Left ventricle myocardium inferior (tissue), 1 donor: ENCODE measurements at places on chromosomes 7 and 10.

DNA sequence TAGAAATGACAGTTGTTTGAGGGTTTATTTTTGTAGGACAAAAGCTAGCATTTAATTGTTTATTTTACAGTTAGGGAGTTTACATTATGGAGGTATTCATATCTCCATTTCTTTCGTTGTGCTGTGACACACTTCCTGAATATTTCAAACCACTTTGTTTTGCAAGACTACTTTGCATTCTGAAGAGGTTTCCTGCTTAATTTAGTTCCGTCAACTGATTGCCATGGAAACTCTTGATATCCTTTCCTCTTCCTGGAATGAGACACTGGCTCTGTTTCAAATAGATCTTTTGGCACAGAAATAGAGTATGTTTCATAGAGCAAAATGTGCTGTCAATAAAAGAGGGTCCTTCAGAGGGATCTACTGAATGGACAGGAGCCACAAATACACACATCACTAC lies 159.5 kb upstream of the AGR3 start:
- no peak for DNase-seq

- DNase-seq: peak; percentile 44
These were observed 44.7 kb downstream of the GRK5 start for GRCh38 chr10:119252051-119252465.

DNA sequence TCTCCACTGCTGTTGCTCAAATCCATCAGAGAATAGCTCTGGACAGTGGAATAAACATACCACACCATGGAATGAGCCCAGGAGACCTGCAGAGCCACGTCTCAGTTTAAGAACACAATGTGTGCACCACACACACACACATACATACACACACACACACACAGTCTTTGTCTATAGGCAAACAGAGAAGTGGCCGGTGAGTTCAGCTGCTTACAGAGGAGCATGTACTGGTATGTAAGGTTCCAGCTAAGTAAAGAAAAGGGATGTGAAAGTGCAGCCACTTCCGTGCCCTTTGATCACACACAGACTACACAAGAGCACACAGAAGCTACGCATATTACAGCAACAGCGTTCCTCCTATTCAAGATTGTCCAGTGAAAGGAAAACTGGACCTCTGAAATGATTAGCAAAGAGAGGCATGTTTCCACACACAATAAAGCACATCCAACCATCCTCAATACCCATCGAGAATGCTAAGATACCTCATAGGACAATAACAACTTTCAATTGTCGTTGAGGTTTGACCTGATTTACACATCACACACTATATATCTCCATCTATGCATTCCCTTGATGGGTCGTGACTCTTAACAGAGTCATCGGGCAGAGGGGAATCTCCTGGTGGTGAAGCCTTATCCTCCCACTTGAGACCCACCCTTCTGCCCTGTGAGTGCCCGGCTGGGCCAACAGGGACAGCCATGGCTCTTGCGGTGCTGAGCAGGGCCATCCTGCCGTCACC lies 23.6 kb downstream of the SLC35B4 start:
- DNase-seq: no peak

DNA sequence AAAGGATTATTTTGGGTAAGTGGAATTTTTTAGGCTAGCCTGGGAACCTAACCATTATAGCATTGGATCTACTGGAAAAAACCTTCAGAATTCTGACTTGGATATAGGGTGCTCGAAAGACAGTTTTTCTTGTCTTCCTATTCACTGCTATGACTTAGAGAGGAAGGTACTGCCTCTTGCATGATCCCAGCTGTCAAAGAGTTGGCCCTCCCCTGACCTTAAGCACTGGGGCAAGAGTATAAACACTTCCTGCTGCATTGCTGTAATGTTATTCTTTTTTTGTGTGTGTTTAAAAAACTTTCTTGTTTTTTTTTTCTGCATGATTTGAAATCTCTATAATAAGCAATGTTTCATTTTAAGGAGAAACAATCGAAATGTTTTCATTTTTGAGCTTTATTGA lies 113.0 kb downstream of the LRMDA start:
- DNase-seq: no peak

- no peak for DNase-seq
These were observed 78.7 kb upstream of the C1GALT1 start for GRCh38 chr7:7103343-7104313.

DNA sequence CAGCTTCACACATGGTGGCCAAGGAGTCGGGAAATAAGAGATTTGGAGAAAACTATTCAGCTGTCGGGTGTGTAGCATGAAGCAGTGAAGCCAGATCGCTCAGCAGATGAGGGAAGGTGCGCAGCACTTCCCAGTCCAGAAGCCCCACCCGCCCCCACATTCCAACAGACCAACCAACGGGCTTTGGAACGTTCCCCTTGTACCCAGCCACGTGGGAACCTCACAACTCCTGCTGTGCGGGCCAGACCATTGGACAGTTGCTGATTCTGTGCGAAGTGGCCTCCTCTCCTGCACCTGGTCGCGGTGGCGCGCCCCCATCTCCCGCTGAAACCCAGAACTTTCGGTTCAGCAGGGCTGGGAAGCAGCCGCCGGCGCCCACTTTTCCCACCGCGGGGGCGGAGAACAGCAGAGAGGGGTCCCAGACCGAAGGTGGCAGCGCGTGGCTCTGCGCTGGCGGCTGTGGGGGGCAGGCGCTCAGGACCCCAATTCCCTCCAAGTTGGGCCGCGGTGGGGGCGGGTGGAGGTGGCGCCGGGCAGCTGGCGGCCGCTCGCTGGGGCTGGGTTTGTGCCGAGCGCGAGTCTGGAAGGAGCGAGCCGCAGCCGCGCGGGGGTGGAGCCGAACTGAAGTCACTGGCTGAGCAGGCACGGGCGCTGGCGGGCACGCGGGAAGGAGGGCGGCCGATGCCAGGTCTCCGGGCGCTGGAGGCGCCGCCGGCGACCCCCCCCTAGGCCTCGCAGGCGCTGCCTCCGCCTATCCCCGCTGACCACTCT lies 1301.5 kb upstream of the SORCS1 start:
- peak; percentile 22 for DNase-seq

GRCh38 chr7:143399151-143399550 lies 9.5 kb downstream of the EPHA1 start:
- no peak for DNase-seq

- DNase-seq: no peak
These were observed 38.3 kb downstream of the LRRC72 start for GRCh38 chr7:16564909-16565426.

- DNase-seq: no peak
These were observed 700.2 kb downstream of the TYW1 start for GRCh38 chr7:67696878-67697277.

DNA sequence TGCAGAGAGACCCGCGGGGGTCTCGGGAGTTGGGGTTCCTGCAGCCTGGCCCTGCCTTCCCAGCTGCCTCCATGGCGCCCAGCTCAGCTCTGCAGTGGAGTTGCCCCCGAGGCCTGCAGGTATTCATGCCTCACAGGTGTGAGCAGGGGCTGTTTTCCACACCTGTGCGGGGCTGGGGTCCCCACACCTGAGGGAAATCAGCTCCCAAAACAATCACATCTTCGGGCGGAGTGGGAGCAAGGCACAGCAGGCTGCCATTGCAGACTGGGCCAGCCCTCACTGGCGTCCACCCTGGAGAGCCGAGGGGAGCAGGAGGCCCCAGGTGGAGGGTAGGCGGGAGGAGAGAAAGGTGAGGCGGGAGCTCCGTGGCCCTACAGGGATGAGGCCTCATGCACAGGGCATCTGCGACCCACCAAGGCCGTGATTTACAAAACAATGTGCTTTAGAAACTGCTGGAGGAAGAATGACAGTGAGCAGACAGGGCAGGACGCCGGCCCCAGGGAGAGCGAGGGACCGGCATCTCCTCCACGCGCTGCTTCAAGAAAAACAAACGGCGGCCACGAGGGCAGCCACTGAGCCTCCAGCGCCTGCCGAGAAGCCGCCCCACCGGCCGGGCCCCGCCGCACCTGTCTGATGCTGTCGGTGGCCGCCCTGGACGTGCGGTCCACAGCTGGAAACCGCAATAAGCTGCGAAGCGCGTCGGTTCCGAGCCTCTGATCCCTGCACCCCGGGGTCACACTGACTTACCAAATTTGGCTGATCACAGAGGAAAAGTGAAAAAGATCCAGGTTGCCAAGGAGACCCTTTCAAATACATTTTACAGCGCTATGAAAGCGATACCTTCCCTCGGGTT lies 53.0 kb upstream of the PDGFA start:
- DNase-seq: no peak

DNA sequence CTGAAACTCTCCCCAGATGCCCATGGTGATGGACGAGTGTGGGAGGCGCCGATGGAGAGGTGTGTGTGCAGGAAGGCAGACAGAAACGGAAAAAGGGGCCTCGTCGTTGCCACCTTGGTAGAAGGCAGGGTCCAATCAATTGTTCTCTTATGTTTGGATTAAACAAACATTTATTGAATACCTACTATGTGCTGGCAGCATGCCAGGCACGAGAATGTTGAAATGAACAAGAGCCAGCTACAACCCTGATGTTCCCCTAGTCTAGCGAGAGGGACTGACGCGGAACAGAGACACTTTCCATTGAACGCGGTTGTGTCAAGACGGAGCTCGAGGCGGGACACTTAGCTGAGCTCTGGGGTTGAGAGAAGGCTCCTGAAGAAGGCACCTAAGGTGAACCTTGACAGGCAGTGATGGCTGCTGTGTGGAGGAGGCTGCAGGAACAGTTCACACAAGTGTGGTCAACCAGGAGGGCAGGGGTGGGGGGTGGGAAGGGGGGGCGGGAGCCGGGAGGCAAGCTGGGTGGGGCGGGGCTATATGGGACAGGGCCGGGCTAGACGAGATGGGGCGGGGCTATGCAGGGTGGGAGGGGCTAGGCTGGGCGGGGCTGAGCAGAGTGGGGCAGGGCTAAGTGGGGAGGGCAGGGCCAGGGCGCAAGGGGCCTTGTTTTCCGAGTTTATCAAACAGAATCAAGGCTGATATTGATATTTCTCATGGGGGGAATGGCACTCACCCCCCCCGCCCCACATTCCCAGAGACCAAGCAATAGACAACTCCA lies 181.0 kb downstream of the GATA3 start:
- DNase-seq: no peak

GRCh38 chr10:60465801-60466200 lies 76.1 kb upstream of the ANK3 start:
- DNase-seq: no peak

- DNase-seq: no peak
These were observed 9.0 kb upstream of the COMTD1 start for GRCh38 chr10:75244487-75245353.

- DNase-seq: no peak
These were observed 3.9 kb upstream of the DEPP1 start for GRCh38 chr10:44982496-44982895.

GRCh38 chr7:46566097-46566774 lies 645.2 kb upstream of the IGFBP3 start:
- no peak for DNase-seq

- DNase-seq: no peak
These were observed 41.5 kb upstream of the EBLN1 start for GRCh38 chr10:22259280-22259679.

DNA sequence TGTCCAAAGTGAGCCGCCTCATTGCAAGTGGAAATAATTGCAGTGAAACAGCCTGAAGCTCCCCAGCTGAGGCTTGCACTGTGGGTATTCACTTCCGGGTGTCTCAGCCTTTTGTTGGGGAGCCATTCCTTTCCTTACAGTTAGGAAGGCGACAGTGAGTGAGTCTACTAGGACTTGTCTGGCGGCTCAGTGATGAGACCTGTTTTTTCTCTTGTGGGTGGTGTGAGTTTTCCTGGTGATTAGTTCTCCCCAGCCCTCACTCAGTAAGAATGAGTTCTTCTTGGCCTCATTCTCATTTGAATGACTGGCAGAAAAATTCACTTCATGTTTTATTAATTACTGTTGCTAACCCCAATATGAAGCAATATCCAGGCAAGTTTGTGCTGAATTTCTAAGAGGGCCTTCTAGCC lies 2.6 kb downstream of the PGAM1 start:
- DNase-seq: no peak

DNA sequence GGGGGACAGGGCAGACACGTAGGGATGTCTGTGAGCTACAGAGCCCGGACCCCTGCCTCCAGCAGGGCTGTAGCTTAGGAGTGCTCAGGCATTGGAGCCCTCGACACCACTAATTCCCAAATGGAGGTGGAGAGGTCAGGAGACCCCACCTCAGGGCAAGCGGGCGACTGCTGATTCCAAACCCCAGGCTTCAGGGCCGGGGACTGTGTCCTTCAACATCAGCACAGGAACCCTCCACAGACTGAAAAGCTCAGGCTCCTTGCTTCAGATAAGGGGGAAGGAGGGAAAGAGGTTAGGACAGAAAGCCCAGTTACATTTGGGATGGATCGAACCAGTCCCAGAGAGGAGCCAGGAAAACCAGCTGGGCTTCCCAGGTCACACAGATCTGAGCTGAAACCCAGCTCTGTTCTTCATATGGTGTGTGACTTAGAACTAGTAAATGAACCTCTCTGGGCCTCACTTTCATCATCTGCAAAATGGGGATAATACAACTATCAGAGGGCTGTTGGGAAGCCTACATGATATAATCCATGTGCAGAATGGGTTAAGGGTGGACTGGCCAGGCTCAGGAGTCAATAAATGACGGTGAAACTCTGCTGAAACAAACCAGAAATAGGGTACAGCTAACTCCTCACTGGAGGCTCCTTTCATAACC lies 16.7 kb downstream of the POLL start:
- no peak for DNase-seq

- DNase-seq: no peak
These were observed 602.9 kb downstream of the IPMK start for GRCh38 chr10:57664815-57665214.
